ENCODE measurements at places on chromosomes 12 and 14. TPM values are rescaled to one million over a fixed set of nuclear protein-coding genes. Genes with fewer than 3 reads are reported as not detected.
A peak's percentile ranks its signal among the peaks of the same experiment; 100 is the strongest.

The DLGAP5 gene
- 15.9 TPM for polyA plus RNA-seq

The CMA1 gene
- polyA plus RNA-seq, result not detected

The LHX5 gene
- 0.31 TPM for polyA plus RNA-seq

- DNase-seq, result no peak
Measured at GRCh38 chr12:72388322-72388721, 116.2 kb downstream of the TRHDE start.

DNA sequence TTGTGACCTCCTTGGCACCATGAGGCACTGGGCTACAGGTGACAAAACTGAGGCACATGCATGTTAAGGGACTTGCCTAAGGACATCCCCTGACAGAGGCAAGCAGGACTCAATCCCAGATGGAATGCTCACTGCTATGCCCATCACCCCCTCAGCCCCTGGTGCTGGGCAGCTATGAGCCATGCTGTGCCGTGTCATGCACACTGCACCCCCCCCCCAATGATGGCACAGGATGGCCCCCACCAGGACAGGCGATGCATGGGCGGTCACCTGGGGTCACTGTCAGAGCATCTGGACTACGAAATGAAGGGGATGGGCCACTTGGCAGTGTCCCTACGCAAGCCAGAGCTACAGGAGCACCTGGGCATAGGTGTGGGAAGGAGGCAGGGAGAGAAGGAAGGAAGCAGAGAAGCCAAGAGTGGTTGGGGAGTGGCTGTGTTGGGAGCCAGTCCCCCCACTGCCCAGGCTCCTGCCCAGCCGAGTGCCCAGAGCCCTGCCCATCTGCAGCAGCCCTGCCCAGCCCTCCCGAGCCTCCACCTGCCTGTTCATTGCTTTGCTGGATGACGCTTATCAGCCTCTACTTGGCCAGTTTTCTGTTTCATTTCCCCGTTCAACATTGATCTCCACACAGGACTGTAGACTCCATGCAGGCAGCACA, 84.9 kb upstream of the DIO3 start:
- no peak for DNase-seq

DNA sequence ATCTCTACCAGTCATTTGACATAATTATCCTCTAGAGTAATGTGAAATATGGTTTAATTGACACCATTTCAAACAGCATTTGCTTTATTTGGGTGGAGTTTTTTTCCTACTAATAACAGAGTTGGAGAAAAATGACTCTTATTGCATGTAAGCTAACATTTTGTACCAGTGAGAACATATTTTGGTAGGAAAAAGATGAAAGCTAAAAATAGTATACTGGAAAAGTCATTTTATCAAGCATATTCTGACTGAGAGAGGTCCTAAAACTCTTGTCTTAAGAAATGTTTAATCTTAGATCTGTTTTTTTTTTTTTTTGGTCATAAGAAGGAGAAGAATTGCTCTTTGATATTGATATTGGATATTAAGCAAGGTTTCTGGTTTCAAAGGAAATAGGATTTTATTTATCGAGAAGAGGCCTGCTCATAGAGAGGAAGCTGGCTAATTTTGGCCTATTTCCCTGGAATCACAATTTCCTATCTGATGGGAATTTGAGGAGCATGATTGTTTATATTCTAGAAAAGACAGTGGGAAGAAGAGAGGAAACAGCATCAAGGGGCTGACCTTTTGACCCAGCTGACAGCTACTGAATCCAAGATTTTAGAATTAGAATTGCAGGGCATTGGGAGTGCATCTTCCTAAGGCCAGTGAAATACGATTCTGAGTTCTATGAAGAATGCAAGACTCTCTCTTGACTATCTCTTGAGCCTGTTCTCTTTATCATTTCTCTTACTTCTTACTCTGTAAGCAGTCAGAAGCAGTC, 19.4 kb downstream of the OTOGL start:
- no peak for DNase-seq

- no peak for DNase-seq
Measured at GRCh38 chr14:69152181-69152901, 578 bp downstream of the DCAF5 start.

DNA sequence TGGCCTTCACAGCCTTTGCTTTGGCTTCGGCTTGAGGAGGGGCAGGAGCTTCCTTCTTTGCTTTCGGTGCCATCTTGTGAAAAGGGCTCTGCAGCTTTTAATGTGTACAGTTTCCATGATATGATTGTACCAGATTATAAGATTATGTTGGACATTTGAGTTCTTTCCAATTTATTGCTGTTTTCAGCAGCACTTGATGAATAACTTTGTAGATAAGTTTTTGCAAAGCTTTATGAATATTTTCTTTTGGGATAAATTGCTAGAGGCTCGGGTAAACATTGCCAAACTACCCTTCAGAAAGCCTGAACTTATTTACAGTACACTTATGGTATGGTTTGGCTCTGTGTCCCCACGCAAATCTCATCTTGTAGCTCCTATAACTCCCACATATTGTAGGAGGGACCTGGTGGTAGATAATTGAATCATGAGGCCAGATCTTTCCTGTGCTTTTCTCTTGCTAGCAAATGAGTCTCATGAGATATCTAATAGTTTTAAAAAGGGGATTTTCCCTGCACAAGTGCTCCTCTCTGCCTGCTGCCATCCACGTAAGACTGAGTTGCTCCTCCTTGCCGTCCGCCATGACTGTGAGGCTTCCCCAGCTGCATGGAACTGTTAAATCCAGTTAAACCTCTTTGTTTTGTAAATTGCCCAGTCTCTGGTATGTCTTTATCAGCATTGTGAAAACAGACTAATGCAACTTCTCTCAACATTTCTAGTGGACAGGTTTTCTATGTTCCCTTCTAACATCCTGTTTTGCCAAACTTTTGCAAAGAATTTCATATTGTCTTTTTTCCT, 70.4 kb downstream of the RCOR1 start:
- DNase-seq, result no peak

DNA sequence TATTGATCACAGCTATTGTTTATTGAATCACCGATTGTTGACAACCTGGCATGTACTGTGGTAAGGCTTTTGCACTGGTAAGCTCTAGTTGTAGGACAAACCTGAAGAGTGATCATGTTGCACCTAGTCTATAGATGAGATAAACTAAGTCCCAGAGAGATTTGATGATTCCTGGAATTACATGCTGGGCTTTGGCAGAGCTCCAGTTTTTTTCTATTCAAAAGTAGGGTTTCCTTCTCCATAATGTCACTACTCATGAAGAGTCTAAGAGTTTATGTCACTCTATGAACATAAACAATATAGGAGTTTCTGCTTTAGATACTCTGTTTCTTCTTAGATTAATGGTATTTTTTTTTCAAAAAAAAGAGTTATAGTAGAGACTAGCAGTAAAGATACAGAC, 72.0 kb downstream of the BMP4 start:
- no peak for DNase-seq

DNA sequence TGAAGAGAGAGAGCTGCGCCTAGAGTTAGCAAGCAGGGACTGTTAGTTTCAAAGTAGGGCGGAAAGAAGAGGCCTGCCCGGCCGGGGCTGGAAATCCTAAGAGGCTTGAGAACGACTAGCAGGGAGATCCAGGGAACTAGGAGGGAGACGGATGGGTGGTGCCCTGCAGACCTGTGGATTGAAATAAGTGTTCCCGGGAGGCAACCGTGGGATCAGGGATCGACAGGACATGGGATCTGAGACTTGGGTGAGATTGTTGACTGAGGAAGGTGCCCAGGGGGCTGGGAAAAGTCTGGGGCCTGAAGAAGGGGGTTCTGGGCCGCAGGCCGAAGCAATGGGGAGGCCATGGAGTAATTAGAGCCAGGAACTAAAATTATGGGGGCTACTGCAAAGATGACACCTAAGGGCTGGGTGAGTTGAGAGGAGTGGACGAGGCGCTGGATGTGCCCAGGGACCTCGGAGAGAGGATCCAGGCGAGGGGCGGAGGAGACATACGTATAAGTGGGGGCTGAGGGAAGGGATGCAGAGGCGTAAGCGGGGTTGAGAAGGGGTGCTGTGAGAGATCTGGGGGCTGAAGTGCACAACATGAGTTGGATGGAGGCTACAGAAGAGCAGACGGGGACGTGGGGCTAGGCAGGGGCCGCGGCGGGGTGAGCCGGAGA, 635 bp downstream of the LTA4H start:
- DNase-seq, result peak; percentile 29

DNA sequence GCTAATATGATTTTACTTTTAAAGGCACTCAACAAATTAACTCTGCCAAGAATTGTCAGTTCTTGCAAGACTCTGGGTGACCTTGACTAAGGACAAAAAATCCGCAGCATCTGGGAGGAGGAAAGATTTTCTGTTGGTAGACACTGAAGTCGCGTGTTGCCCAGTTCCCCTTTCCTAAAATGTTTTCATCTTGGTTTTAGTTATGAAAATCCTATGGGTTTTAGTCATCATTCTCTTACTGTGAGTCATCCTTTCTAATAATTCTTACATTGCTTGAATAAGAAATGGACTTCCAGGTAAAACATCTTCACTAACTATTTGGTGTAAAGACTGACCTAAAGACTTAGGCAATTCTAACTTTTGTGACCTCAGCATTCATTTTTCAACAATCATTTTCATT, 9.1 kb downstream of the GSG1 start:
- peak; percentile 66 for DNase-seq

DNA sequence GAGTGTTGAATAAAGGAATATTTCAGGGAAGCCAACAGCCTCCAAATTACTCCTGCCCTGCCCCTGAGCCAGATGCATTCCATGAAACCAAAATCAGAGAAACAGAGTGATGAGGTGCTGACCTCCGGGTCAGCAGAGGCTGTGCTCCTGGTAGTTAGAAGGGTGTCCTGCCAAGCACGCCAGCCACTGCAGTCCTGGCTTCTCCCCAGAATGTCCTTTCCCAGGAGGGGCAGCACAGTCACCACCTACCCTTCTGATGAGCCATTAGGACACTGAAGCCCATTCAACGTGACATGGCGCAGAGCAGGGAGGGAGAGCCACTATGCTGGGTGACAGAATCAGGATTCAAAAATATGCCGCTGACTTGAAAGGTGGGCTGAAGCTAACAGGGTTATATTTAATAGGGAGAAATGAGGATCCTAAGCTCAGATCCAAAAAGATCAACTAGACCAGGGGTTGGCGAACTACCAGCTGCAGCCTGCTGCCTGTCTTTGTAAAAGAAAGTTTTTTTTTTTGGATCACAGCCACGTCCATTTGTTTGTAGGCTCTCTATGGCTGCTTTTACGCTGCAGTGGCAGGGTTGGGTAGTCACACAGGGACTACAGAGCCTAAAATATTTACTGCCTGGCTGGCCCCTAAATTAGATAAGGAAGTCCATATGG, 34.5 kb upstream of the PLEK2 start:
- DNase-seq, result no peak

GRCh38 chr12:72995616-72996015, 723.4 kb downstream of the TRHDE start:
- no peak for DNase-seq

- no peak for DNase-seq
Measured at GRCh38 chr12:2338991-2339431, 286.2 kb downstream of the CACNA1C start.

DNA sequence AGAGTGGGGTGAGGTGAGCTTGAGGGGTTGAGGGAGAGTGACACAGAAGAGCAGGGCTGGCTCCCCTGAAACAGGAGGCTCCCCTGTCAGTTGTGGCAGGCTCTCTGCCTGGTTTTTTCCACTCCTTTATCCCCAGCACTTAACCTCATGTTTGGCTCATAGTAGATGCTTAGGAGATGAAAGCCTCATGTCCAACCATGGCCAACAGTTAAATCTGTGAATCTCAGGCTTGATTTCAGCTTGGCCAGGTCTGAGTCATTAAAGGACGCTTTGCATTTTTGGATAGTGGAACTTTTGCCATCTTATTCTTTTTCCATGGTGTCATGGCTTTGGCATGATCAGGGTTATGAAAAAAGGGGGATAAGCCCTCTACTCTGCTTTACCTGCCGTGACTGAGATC, 117.2 kb downstream of the CACNA1C start:
- no peak for DNase-seq

DNA sequence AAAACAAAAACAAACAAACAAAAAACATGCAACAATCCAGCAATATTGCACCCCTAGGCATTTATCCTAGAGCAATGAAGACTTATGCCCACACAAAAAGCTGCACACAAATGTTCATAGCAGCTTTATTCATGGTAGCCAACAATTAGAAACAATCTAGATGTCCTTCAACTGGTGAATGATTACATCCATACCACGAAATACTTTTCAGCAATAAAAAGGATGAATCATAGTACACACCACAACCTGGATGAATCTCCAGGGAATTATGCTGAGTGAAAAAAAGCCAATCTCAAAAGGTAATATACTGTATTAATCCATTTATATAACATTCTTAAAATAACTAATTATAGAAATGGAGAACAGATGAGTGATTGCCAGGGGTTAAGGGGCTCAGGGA, 14.5 kb upstream of the GPR162 start:
- DNase-seq, result no peak

Measured in foreskin keratinocyte (primary cell).